PC-3 (cell line): ENCODE measurements at places on chromosomes 6 and 20. TPM values are rescaled to one million over a fixed set of nuclear protein-coding genes. Genes with fewer than 3 reads are reported as not detected.

The CEP57L1 gene
- total RNA-seq: 19.8 and 26.4 TPM in 2 replicates

The PROKR2 gene
- total RNA-seq: not detected in 2 replicates

The MOG gene
- total RNA-seq: not detected in 2 replicates

The HLA-DOA gene
- total RNA-seq: not detected in 2 replicates

The APMAP gene
- total RNA-seq: 134 and 137 TPM in 2 replicates

The MEI4 gene
- total RNA-seq: not detected in 2 replicates

The SPATA25 gene
- total RNA-seq: 0.40 and 0.46 TPM in 2 replicates

The TAGAP gene
- not detected in 2 replicates for total RNA-seq

The CLVS2 gene
- not detected in 2 replicates for total RNA-seq

The C6orf15 gene
- not detected in 2 replicates for total RNA-seq

- no peaks in the 10 kb centered on the region for H3K4me1 ChIP-seq
- no peaks in the 10 kb centered on the region for H3K36me3 ChIP-seq
- no peak overlapping the region for H3K27ac ChIP-seq
- no peaks in the 10 kb centered on the region for H3K27me3 ChIP-seq
These were observed 382.5 kb downstream of the EPHA7 start for GRCh38 chr6:93036835-93037234.

GRCh38 chr6:87373377-87373776 is 28.8 kb downstream of the C6orf163 start:
- no peaks in the 10 kb centered on the region for H3K36me3 ChIP-seq
- no peaks in the 10 kb centered on the region for H3K4me1 ChIP-seq
- H3K27ac ChIP-seq: no peak overlapping the region
- H3K4me3 ChIP-seq: no peak overlapping the region
- no peak for DNase-seq
- H3K27me3 ChIP-seq: no peaks in the 10 kb centered on the region

- no peaks in the 10 kb centered on the region for H3K36me3 ChIP-seq
- peak overlapping the region; percentile 89 for H3K27ac ChIP-seq
- no peak overlapping the region for H3K4me3 ChIP-seq
- no peaks in the 10 kb centered on the region for H3K27me3 ChIP-seq
These were observed 208.8 kb downstream of the TFAP2B start for GRCh38 chr6:51027283-51028065.

DNA sequence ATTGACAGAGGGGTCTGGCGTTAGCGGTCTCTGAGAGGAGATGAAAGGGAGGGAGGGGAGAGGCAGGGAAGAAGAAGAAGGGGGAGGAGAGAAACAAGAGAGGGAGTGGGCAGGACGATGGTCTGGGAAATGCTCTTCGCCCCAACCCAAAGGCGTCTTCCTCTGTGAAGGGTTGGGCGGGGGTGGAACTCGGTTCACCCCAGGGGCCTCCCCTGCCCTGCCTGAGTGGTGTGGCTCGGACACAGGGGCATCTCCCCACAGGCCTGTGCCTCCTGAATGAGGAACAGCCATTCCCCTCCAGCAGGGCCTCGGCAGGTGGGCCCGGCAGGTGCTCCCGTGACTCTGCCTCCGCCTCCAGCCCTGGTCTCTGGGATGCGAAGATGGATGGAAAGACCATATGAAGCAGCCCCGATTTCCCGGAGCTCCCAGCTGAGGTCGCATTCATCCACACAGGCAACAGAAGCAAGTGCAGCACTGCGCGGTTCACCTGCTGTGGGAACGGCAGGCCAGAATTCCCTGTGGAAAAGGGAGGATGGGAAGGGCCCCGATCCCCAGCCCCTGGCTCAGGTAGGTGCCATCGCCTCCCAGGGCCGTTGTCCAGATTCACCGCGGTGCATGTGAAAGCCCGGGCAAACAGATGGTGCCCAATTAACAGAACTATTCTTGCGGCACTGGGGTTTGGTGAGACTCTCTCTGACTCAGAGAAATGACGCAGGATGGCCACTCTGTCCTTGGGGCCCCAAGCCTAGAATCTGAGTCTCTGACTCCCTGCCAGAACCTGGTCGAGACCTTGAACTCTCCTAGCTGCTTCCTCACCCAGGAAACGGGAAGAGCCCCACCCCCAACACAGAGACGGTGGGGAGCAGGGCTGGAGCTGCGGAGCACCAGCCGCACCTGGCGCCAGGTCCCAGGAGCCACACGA is 29.4 kb upstream of the RPS6KA2 start:
- no peaks in the 10 kb centered on the region for H3K36me3 ChIP-seq
- H3K27ac ChIP-seq: no peak overlapping the region
- H3K27me3 ChIP-seq: no peaks in the 10 kb centered on the region
- no peak for DNase-seq
- no peaks in the 10 kb centered on the region for H3K4me1 ChIP-seq

GRCh38 chr6:168782187-168782751 is 341.3 kb downstream of the SMOC2 start:
- no peaks in the 10 kb centered on the region for H3K36me3 ChIP-seq
- no peak for DNase-seq
- H3K27ac ChIP-seq: no peak overlapping the region
- H3K4me1 ChIP-seq: no peaks in the 10 kb centered on the region

GRCh38 chr6:104957301-104958177 is 632 bp downstream of the LIN28B start:
- H3K4me3 ChIP-seq: no peak overlapping the region
- no peak overlapping the region for H3K27ac ChIP-seq
- no peaks in the 10 kb centered on the region for H3K36me3 ChIP-seq
- DNase-seq: no peak
- H3K27me3 ChIP-seq: peaks cover 40% of the 10 kb centered on the region

DNA sequence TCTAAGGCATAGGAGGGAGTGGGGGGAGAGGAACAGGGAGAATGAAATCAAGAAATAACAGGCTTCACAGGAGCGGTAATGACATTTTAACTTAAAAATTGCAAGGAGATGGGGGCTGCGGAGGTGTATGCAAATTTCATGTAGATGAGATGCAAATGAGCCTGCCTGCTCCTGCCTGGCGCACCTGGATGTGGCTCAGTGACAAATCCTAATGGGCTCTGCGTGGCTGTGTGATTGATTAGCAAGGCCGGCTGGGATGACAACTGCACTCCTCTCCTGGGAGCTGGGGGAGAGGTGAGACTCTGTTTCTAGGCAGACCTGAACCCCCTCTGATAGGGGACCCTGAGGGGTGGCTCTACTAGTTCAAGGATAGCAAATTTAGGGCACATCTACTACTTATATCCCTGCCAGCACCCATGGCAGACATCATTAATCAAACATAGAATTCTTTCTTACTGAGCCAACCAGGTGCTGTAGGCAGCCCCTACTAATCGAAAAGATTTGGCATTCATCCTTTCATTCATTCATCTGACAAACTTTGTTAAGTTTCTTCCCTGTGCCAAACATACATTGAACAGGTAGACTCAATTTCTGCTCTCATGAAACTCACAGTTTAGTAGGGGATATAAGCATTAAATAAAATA is 38.4 kb upstream of the TGM2 start:
- no peaks in the 10 kb centered on the region for H3K36me3 ChIP-seq
- H3K27me3 ChIP-seq: no peaks in the 10 kb centered on the region
- H3K27ac ChIP-seq: no peak overlapping the region

GRCh38 chr6:87590990-87591389 is 1.1 kb downstream of the ORC3 start:
- no peak for DNase-seq
- peak overlapping the region; percentile 96 for H3K4me3 ChIP-seq
- H3K27ac ChIP-seq: no peak overlapping the region
- H3K27me3 ChIP-seq: no peaks in the 10 kb centered on the region
- H3K36me3 ChIP-seq: peaks cover 5% of the 10 kb centered on the region; the same call in 1 of the 2 replicates

- no peaks in the 10 kb centered on the region for H3K36me3 ChIP-seq
- no peak overlapping the region for H3K27ac ChIP-seq
- peaks cover 9% of the 10 kb centered on the region for H3K4me1 ChIP-seq
These were observed 5.4 kb upstream of the TMEM14B start for GRCh38 chr6:10742251-10742650.

DNA sequence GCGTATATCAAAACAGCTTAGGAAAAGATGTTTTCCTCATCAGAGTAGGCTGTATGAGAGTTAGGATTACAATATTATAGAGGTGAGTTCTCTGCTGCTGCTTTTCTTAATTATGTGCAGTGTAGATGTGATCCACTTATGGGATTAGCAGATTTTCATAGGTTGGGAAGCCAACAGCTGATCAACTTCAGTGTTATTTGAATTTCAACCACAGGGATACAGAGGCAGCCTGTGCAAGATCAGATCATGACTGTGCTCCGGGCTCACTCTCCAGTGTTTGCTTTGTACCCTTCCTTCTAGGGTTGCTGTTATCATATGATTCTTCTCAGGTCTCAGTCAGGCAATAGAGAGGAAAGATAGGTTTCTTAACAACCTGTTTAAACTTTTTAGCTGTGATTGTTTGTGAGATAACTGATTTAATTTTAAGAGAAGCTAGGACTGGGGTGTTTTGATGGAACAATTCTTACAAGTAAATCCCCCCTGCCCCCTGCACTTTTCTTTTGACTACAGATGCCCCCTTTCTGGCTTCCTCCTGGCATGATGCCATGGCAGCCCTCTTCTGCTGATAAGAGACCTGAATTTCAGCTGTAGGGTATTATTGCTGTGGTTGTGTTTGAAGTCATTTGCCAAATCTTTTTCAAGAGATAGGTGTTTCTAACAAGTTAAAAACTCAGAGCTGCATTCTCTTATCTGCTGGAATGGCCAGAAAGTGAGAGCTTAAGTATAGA is 8.5 kb downstream of the RNF8 start:
- no peak for DNase-seq
- H3K36me3 ChIP-seq: peaks cover 20% of the 10 kb centered on the region; the same call in 1 of the 2 replicates
- H3K4me3 ChIP-seq: no peak overlapping the region
- no peak overlapping the region for H3K27ac ChIP-seq
- peaks cover 8% of the 10 kb centered on the region for H3K4me1 ChIP-seq

GRCh38 chr20:49186535-49187329 is 1.4 kb downstream of the STAU1 start:
- DNase-seq: peak; percentile 76
- peak overlapping the region; percentile 85 for H3K4me3 ChIP-seq
- no peaks in the 10 kb centered on the region for H3K27me3 ChIP-seq
- H3K36me3 ChIP-seq: no peaks in the 10 kb centered on the region
- peaks cover 18% of the 10 kb centered on the region for H3K4me1 ChIP-seq

DNA sequence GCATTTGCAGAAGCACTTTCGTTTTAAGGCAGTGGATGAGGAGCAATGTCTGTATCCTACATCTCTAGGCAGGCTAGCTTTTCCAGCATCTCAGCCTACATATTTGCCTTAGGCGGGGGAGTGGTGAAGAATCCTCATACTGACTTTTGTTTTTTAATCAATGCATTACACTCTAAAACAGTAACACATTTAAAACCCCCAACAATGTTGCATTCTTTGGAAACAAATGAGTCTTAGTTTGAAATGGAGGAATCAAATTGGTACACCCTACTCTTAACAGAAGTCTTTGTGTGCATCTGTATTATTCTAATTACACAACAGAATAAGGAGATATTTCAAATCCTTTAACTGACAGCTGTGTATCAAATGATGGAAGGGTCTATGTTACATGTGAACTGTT is 9.0 kb downstream of the NKAIN2 start:
- DNase-seq: no peak
- H3K27me3 ChIP-seq: 0 out of 2 replicates have a peak, but pooled peaks cover 2% of the 10 kb centered on the region
- H3K4me3 ChIP-seq: no peak overlapping the region
- H3K27ac ChIP-seq: no peak overlapping the region

GRCh38 chr6:145042559-145042958 is 692.8 kb downstream of the EPM2A start:
- H3K4me1 ChIP-seq: peaks cover 4% of the 10 kb centered on the region; the same call in 1 of the 2 replicates
- H3K27ac ChIP-seq: no peak overlapping the region
- H3K36me3 ChIP-seq: no peaks in the 10 kb centered on the region
- DNase-seq: no peak
- H3K4me3 ChIP-seq: no peak overlapping the region
- no peaks in the 10 kb centered on the region for H3K27me3 ChIP-seq

- no peak for DNase-seq
- H3K4me1 ChIP-seq: no peaks in the 10 kb centered on the region
- H3K27me3 ChIP-seq: no peaks in the 10 kb centered on the region
- no peaks in the 10 kb centered on the region for H3K36me3 ChIP-seq
These were observed 51.3 kb downstream of the ADNP start for GRCh38 chr20:50879649-50880550.

DNA sequence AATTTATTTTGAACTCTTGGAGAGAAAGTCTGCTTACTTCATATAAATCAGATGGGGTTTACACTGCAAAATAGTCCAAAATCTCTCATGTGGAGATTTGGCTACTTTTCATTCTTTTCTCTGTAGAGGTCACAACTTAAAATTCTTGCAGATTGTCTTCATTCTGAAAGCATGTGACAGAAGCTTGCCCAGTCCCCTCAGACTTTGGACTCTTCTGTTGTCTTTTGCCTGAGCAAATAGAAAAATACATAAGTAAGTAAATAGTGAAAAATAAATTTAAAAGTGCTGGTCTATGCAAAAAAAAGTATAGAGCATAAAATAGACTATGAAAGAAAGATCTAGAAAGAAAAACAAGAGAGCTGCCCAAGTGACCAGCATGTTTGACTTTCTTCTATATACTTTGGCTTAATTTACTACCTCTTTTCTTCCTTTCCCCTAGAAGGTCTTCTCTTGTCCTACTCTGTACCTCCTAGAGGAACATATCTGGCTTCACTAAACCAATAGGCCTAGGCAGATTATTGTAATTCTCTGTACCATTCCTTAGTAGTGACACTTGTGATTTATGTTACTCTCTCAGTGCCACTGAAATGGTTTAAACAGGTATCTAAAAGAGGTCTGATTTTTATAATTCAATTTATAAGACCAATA is 260.9 kb downstream of the TENT5A start:
- no peaks in the 10 kb centered on the region for H3K4me1 ChIP-seq
- DNase-seq: no peak
- no peaks in the 10 kb centered on the region for H3K27me3 ChIP-seq
- H3K36me3 ChIP-seq: no peaks in the 10 kb centered on the region
- no peak overlapping the region for H3K4me3 ChIP-seq

GRCh38 chr20:57768519-57768918 is 58.7 kb upstream of the PMEPA1 start:
- no peak for DNase-seq
- no peaks in the 10 kb centered on the region for H3K36me3 ChIP-seq
- no peak overlapping the region for H3K27ac ChIP-seq
- H3K4me1 ChIP-seq: peaks cover 23% of the 10 kb centered on the region
- H3K4me3 ChIP-seq: no peak overlapping the region

- no peak overlapping the region for H3K4me3 ChIP-seq
- DNase-seq: no peak
- H3K27me3 ChIP-seq: no peaks in the 10 kb centered on the region
- H3K27ac ChIP-seq: no peak overlapping the region
- H3K36me3 ChIP-seq: no peaks in the 10 kb centered on the region
These were observed 35.1 kb upstream of the MAP3K4 start for GRCh38 chr6:160956300-160957035.

DNA sequence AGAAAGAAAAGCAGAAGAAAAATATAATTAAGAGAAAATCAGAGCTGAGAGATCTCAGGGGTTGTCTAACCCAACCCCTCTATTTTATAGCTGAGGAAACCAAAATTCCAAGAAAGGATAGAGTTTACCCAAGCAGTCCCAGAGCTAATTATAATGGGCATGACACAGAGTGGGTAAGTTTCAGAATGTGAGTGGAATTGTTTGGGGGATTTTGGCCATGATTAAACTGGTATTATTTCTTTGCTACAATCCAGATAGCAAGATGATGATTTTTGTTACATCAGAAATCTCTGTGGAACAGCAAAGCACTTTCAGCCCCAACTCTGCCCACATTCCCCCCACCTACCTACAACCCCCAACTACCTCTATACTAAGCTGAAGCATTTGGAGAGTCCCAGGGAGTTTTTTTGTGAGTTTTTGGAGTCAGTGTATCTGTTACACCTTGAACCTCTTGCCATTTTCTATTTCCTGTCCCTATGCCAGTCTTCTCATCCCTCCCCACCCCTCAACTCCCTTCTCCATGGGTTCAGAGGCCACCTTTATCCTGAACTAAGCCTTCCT is 24.7 kb downstream of the POFUT1 start:
- DNase-seq: no peak
- no peaks in the 10 kb centered on the region for H3K27me3 ChIP-seq
- H3K4me3 ChIP-seq: no peak overlapping the region
- H3K4me1 ChIP-seq: no peaks in the 10 kb centered on the region
